ENCODE measurements at places on chromosomes 3 and 15.

DNA sequence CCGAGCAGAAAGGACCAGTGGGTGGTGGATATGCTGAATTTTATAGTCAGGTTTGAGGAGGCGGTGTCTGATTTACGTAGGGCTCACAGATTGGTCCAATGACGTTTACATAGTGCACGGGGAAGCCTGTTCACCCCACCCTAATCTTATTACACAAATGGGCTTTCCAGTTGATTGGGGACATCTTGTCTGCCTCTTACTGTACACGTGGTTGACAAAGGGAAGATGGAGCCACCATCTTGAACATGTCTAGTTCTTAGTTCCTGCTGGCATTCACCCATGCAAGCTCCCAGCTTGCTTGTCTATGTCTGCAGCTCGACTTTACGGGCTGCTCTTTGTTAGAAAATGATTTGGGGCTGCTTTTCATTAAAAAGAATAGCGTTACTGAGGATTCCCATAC is 332.0 kb upstream of the SLCO3A1 start:
- no peak for DNase-seq

DNA sequence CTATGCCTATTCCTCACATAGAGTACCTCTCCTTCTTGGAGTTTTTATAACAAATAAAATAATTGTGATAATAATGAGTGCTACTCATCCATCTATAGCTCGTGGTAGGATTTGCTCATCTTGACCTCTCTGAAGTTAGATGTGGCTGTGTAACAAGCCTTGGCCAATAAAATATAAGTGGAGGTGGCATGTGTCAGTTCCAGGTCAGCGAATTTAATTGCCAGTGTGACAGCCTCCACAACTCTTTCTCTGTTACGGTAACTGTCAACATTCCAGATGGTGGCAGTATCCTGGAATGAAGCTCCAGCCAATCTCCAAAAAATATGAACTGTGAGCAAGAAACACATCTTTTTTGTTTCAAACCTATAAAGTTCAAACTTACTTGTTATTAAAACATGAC is 13.8 kb downstream of the CLRN1 start:
- no peak for DNase-seq

DNA sequence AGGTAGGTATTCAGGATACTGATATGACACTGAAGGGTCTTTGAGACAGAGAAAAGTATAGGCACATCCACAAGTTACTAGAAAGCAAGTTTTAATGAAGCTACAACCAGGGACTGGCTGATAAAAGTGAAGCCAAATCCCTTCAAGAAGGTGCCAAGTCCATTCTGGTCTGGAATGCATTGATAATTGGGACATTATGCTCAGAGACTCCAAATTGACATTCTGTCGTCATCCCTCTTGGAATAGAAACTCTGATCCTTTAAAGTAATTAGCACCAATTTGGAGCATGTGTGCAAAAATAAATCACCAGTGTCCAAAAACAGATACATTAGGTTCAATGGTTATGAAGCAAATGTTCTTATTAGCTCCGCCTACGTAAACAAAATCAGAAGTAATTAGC is 47.3 kb upstream of the BCL6 start:
- DNase-seq, result no peak

DNA sequence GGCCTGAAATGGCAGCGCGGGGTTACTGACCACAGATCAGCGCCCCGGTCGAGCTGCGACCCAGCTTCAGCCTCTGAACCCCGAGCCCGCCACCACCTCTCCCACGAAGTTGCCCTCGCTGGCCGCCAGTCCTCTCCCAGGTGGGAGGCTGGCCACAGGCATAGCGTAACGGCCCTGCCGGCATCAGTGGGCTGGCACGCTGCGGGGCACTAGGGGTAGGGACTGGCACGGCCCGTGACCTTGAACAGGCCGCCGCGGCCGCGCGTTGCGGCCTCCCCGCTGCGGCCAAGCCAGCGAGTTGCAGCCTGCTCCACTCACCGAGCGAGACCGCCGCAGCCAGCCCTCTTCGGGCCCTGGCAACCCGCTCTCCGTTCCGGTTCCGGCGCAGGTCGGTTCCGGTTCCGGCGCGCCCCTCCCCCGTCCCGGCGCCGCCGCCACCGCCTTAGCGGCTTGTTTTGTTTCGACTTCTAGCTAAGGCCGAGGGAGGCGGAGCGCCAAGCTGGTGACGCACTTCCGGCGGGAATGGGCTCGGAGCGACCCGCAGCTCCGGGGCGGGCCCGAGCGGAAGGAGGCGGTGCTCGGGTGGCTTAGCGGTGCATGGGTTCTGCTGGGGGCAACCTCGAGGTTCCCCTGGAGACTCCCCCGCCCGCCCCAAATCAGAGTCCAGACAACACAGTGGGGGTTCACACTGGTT is at the start of gene USP19:
Gene USP19 (minus strand): TSS at position 386 of the 694 bp plus-strand sequence. CDS start 1,678 bp downstream, outside the sequence.
- DNase-seq, result peak; percentile 90

GRCh38 chr3:115401298-115401697 is 222.0 kb upstream of the GAP43 start:
- DNase-seq, result no peak

DNA sequence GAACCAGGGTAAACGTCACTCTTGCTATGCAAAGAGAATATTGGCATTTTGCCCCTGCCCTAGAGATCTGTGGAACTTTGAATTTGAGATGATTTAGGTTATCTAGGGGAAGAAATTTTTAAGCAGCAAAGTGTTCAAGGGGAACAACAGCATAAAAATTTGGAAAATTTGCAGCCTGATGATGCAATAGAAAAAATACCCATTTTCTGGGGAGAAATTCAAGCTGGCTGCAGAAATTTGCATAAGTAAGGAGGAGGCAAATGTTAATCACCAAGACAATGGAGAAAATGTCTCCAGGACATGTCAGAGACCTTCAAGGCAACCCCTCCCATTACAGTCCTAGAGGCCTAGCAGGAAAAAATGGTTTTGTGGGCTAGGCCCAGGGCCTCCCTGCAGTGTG is 4.4 kb upstream of the RPL32 start:
- no peak for DNase-seq

DNA sequence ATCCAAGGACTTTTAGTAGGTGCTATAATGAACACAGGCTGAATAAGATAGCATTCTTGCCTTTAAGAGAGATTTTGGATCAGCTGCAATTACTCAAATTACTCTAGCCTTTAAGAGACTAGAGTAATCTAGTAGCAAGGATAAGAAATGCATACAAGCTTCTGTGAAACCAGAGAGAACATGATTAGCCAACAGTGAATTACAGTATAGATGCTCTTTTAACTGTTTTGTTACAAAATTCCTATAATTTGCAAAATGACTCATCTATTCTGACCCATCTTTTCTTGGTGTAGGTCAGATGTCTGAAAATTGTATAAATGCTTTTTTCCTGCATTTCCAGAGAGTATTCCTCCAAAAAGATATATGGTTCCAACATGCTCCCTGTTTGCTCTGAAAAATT is 66.9 kb downstream of the CEP63 start:
- no peak for DNase-seq

DNA sequence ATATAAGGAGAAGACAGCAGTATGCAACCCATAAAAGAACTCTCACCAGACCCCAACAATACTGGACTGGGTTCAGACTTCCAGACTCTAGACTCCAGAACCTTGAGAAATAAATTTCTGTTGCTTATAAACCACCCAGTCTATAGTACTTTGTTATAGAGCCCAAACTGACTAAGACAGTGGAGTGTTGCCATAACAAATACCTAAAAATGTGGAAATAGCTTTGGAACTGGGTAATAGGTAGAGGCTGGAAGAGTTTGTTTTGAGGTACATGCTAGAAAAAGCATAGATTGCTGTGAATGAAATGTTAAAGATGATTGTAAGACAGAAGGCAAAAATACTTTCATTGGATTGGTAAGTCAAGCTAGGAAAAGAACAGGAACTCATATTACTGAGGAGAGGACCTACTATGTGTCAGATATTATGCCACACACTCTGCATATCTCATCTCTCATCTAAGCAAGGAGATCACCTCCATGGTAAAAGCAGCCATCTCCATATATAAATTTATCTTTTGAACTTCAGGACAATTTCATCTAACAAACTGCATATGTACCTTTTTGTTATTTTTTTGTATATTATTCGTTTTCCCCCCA is 67.4 kb upstream of the FNDC3B start:
- DNase-seq, result no peak

DNA sequence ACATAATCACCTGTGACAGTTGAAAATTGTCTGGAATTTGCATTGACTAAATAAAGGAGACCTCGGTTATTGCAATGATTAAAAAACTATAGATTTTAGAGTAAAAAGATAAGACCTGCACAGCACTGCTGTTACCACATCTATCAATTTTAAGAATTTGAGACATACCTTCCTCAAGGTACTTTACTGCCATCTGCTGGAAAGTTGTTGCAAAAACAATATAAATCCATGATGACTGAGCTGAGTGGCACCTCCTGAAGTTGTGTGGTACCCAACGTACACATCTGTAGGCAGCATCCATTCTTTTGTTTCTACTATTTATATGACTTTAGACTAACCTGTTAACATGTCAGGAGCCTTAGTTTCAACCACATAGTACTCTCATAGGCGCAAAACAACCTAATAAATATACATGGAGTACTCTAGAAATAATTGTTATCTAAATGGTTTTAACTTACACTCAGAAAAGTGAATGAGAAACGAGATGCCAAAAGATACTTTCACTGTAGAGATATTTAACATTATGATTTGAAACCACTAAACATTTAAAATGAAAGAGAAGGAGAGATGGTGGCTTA is 106.7 kb downstream of the GHSR start:
- no peak for DNase-seq

- no peak for DNase-seq
These were observed 10.1 kb downstream of the ITGA11 start for GRCh38 chr15:68421798-68422402.

DNA sequence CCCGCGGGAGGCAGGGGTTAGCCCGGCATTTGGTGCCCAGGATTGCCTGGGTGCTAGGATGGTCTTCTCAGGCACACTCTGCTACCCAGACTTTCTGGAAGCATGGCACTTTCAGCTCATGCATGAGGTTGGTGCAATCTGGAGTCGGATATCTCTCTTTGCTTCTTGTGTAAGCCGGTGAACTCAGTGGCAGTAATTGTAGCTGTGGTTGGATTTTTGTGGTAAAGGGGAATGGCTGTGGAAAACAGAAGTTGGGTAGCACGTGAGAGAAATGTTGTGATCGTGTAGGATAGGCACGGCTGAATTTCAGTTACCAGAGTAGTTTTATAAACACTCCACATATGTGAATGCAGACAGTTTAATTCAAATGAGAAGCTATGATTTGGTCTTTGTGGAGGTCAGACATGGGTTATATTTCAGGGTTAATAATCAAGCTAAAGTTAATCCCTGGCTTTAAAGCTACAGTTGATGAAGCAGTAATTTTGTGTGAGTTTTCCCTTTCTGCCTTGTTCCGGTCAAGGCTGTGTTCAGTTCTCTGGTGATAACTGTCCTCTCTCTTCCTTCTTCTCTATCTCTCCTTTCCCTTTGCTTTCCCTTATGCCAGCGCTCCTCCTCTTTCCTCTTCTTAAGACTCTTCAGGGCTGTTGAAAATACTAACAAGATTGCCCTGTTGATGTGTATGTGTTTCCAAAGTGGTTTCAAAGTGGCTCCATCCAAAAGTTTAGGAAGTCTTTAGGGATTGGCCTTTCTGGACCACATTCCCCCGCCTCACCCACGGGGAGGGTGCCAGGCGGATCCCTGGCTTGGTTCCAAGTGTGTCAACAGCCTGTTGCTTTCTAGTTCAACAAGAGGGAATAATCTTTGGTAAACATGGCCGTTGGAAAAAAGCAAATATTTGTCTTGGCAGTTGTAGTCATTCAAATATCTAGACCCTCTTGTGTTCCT is 404.6 kb upstream of the C2CD4B start:
- DNase-seq, result no peak

DNA sequence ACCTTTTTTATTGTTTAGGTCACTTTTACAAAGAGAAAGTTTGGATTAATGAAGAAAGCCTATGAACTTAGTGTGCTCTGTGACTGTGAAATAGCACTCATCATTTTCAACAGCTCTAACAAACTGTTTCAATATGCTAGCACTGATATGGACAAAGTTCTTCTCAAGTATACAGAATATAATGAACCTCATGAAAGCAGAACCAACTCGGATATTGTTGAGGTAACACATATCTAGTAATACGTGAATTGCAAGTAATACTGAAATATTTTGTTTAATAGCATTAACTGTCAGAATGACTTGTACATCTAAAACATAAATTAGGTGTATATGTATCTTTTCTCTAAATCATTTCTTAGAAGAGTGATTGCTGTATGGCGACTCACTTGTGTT is 79.8 kb downstream of the MEF2A start:
- DNase-seq, result no peak

GRCh38 chr3:71393093-71393492 is 190.4 kb downstream of the FOXP1 start:
- DNase-seq, result no peak

GRCh38 chr15:74265046-74265639 is 29.0 kb downstream of the CCDC33 start:
- DNase-seq, result no peak

DNA sequence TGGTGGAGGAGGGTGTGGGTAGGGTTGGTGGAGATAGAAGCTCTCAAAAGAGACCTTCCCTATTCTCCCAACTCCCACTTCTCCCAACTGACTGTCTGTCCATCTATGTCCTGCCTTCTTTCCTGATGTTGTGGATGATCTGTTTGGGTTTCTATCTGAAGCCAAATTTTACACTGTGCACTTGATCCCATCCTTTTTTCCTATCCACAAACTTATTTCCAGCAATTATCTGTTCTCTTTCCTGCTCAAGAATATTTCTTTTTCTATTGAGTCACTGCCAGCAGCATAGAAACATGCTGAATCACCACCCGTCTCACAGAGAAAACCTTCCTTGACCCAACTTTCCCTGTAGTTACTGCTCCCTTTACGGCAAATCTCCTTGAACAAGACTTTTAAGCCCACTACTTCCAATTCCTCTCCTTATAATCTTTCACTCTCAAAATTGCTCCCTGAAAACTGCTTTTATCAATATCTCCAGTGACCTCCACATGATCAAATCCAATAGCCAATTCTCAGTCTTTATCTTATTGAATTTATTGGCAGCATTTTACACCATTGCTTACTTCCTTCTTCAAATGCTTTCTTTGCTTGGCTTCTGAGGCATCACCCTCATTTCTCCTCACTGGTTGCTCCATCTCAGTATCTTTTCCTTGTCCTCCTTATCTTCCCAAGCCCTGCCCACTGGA is 141.2 kb upstream of the SLC7A14 start:
- DNase-seq, result no peak

DNA sequence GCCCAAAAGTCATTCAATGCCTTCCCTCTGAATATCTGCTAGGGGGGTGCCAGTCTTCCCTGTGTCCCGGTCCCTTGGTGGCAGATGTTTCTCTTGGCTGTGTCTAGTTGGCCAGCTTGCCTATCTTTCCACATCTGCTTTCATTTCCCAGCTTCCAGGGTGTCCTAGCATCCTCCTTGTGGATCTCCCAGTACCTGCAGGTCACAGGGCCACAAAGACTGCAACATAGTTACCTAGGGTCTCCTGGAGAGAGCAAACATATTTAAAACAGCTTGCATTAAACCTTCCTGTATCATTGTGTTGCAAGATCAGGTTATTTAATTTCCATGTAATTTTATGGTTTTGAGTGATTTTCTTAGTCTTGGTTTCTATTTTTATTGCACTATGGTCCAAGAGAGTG is 400.1 kb downstream of the GRM7 start:
- no peak for DNase-seq

All from stimulated activated CD8-positive, alpha-beta memory T cell treated with anti-CD3 and anti-CD28 coated beads, Interleukin-7, amount 100 ng/mL, for 48 hours (primary cell).